CD8-positive, alpha-beta memory T cell (primary cell): ENCODE measurements at places on chromosomes 1 and 21.

- DNase-seq, result no peak
Measured at GRCh38 chr1:167427848-167428247, 90.5 kb downstream of the CD247 start.

DNA sequence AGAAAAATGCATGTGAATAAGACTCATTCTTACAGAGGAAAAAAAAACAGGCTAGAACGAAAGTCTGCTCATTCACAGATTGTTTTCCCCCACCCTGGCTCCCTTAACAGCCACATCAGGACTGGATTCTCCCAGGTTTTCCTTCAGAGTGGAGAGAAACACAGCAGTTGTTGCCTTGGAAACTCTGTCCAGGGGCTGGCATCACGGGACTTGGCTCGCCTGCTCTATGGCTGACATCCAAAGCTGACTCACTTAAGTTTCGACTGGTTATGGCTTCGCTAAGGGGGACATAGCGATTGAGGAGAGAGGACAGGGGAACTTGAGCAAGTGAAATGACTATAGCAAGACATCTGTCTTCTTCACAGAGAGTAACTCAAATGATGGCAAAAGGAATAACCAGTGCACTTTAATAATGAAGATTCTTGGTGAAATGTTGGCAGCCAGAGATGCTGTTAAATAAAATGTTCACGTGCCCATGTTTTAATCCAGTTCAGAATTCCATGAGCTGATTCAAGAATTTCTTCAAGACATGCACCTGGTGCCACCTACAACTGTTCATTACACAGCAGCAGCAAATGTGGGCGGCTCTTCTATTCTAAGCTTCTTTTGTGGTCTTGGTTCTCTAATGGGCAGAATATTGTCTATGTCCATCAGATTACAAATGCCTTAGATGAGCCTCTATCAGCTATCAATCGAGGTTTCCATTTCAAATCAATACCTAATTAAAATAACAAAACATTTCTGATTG, 21.8 kb downstream of the MIS18A start:
- no peak for DNase-seq

- DNase-seq, result no peak
Measured at GRCh38 chr21:43024439-43025136, 50.2 kb downstream of the PKNOX1 start.

DNA sequence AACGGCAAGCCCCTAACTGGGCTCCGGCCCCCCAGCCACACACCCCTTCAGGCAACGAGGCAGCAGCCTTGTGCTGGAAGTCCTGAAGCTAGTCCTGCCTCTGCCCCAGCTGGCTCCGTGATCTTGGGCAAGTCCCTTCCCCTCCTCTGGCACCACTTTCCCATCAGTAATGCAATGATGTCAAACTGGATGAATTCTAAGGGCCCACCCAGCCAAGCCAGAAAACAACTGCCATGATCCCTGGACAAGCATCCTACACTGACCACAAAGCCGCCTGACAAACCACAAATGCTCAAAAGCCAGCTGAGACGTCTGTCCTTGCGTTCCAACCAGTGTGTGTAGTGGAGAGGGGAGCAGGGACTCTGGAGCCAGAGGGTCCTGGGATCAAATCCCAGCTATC, 26.8 kb downstream of the IFFO2 start:
- no peak for DNase-seq

DNA sequence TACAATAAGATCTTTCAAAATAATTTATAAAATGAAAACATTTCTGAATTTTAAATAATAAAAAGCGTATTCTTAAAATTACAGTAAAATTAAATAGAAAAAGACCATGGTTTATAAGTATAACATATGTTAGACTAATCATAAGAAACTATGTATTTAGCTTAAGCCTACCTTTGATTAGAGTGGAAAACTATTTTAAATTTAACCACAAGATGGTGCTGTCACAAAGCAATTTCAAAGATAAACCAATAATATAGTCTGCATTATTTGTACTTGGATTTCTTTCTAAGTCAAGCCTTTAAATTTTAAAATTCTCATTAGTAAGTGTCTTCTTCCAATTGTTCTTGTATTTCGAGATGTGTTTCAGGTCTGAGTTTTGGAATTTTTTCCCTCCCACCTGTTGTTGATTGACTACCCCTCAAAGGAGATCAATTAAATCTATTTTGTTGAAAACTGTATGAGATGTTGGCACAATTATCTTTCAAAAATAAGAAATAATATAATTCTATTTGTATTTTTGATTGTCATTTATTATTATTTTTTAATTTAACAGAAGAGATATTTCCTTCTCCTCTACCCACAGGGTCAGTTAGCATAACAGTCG, 459.8 kb downstream of the KCNT2 start:
- DNase-seq, result no peak

DNA sequence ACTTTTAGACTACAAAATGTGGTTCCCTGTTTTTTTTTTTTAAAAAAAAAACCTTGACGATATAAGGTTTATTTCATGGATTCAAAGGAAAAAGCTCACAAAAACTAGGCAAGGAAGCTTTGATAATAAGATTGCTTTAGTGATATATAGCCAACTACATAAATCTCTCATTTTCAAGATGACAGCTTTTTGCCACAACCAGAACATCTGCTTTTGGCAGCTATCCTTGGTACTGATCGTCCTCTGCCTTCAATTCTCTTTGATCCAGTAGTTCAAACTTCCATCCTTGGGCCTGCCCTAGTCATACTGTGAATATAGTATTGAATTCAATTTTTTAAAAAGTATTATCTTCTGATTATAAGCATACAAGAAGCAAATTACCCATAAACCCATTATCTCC, 72.9 kb upstream of the CD53 start:
- DNase-seq, result no peak

- no peak for DNase-seq
Measured at GRCh38 chr1:7172804-7173203, 387.6 kb downstream of the CAMTA1 start.

DNA sequence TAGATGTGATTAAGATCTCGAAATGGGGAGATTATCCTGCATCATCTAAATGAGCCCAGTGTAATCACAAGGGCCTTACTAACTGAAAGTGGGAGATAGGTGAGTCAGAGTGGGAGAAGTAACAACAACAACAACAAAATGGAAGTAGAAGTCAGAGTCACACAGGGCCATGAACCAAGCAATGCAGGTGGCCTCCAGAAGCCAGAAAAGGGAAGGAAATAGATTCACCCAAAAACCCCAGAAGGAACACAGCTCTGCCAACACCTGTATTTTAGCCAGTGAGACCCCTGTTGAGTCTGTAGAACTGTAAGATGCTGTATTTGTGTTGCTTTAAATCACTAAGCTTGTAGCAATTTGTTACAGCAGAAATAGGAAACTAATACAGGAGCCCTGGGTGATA, 4.1 kb downstream of the TAGLN2 start:
- no peak for DNase-seq
